ENCODE measurements at places on chromosomes 1 and 21.

- DNase-seq, result no peak
Observed at GRCh38 chr1:67514300-67514699, 84.1 kb upstream of the SERBP1 start.

- DNase-seq, result no peak
Observed at GRCh38 chr21:39110431-39110830, 72.8 kb downstream of the PSMG1 start.

GRCh38 chr1:160204526-160205241, 500 bp upstream of the PEA15 start:
- no peak for DNase-seq

DNA sequence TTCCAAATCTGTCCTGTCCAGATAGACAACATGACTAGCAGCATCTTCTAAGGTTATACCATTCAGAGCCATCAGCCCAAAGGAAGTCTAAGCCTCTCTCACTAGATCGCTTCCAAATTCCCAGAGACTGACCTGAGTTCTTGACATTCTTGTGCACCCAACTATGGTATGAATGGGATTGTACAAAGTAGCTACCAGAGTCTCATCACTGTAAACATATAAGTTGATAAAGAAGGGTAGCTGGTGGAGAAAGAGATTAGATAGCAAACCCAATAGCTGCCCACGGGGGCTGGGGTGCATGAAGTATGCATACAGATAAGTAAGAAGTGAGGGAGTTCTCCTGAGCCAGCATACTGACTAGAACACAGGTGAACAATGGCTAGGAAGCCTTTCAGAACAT, 180.0 kb downstream of the PLPP3 start:
- DNase-seq, result no peak

DNA sequence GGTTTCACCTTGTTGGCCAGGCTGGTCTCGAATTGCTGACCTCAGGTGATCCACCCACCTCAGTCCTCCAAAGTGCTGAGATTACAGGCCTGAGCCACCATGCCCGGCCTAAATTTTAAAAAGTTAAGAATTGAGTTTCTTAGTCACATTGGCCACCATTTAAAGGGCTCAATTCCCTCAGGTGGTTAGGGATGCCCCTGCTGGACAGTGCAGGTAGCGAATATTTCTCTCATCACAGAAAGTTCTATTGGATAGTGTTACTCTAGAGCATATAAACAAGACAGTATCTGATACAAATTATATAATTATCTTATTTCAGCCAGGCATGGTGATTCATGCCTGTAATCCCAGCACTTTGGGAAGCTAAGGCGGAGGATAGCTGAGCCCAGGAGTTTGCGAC, 320.2 kb downstream of the ZP4 start:
- DNase-seq, result no peak

DNA sequence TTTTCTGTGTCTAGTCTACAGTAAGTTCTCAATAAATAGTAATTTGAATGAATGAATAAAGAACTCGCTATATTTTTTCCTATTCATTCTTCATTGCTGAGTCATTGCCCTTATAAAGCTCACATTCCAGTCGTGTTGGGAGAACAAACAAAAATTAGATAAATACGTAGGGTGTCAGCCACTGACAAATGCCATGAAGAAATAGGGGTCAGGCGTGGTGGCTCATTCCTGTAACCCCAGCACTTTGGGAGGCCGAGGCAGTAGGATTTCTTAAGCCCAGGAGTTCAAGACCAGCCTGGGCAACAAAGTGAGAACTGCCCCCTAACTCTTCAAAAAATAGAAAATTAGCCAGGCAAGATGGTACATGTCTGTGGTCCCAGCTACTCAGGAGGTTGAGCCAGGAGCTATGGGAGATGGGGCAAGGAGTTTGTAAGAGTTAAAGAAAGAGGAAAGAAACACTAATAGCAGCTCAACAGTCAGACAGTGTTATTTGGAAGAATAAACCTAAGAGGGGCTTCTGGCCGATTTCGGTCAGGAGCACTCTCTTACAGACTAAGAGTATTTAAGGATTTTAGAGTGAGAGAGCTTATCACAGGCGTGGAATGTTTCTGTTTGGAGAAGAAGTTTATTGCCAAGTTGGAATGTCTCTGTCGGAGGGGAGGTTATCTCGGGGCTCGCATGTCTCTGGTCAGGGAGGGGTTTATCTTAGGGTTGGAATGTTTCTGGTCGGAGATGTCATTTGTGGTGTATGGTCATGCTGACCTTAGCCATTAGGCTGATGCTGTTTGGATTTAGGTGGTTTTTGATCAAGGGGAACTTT, 1.8 kb upstream of the CHML start:
- no peak for DNase-seq

- no peak for DNase-seq
Observed at GRCh38 chr1:108531444-108531843, 28.5 kb upstream of the EEIG2 start.

- DNase-seq, result no peak
Observed at GRCh38 chr21:39690454-39690853, 54.5 kb upstream of the IGSF5 start.

DNA sequence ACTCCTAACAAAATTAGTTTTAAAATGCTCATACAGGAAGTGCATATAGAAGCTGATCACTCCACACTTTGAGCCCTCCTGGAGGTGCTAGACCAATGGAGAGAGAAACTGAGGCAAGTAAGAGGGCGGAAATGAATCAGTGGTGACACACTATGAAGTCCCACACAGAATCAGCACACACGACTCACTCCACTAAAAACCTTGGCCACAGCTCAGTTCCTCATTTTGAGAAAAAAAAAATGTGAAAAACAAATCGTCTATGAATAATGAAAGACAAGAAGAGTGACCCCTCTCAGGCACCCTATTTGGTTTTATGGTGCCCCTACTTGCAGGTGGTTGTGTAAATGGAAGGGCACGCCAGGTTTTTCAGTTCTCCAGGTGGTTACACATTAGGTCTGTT, 675.1 kb upstream of the BRINP3 start:
- no peak for DNase-seq

GRCh38 chr1:165688046-165688445, 10.3 kb downstream of the ALDH9A1 start:
- DNase-seq, result no peak

- no peak for DNase-seq
Observed at GRCh38 chr1:22447621-22448111, 4.0 kb upstream of the ZBTB40 start.

Measured in NCI-H1417 (cell line).